ENCODE measurements at places on chromosomes 5 and 9. TPM values are rescaled to one million over a fixed set of nuclear protein-coding genes. Genes with fewer than 3 reads are reported as not detected.

The SOX30 gene
- 0.57 TPM for total RNA-seq

The SLC6A18 gene
- total RNA-seq: not detected

The CBY3 gene
- not detected for total RNA-seq

The LCN15 gene
- total RNA-seq: not detected

The SETD9 gene
- 8.6 TPM for total RNA-seq

DNA sequence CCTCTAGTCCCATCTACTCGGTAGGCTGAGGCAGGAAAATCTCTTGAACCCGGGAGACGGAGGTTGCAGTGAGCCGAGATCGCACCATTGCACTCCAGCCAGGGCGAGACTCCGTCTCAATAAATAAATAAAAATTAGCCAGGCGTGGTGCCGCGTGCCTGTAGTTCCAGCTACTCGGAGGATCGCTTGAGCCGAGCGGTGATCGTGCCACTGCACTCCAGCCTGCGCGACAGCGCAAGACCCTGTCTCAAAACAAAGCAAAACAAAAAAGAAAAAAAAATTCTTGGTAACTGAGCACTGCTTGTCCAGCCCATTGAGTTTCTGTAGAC, 710 bp upstream of the WDR55 start:
- no peaks in the 10 kb centered on the region for H3K27me3 ChIP-seq
- H3K27ac ChIP-seq: peak overlapping the region; percentile 91
- H3K36me3 ChIP-seq: peaks cover 37% of the 10 kb centered on the region
- peaks cover 33% of the 10 kb centered on the region for H3K4me1 ChIP-seq
- H3K4me3 ChIP-seq: peak overlapping the region; percentile 97

DNA sequence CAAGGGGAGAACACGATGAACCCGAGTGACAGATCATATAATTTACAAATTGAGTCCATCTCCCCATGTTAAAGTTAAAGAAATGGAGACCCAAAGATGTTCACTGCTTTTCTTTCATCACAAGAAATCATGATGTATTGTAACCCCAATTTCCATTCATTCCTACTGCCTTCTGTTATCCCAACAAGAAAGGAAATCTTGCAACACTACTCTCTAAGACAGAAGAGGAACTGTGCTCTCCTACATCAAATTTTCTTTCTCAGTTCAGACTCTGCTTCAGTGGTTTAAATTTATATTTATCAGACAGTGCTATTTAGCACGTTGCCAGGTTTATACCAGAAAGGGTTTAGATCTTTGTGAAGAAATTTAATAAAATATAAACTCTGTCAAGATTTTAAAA, 83.8 kb upstream of the RASA1 start:
- H3K4me1 ChIP-seq: peaks cover 20% of the 10 kb centered on the region
- no peaks in the 10 kb centered on the region for H3K36me3 ChIP-seq
- H3K27me3 ChIP-seq: no peaks in the 10 kb centered on the region
- DNase-seq: no peak
- no peak overlapping the region for H3K4me3 ChIP-seq

- no peak overlapping the region for H3K27ac ChIP-seq
- no peak overlapping the region for H3K4me3 ChIP-seq
- peaks cover 9% of the 10 kb centered on the region for H3K36me3 ChIP-seq
- H3K27me3 ChIP-seq: no peaks in the 10 kb centered on the region
- peaks cover 9% of the 10 kb centered on the region for H3K4me1 ChIP-seq
Measured at GRCh38 chr9:74940600-74940999, 12.1 kb downstream of the C9orf40 start.

- no peaks in the 10 kb centered on the region for H3K27me3 ChIP-seq
- no peak overlapping the region for H3K4me3 ChIP-seq
- H3K4me1 ChIP-seq: peaks cover 52% of the 10 kb centered on the region
- no peak overlapping the region for H3K27ac ChIP-seq
- H3K36me3 ChIP-seq: peaks cover 6% of the 10 kb centered on the region
Measured at GRCh38 chr5:62340392-62340791, 34.4 kb downstream of the KIF2A start.

DNA sequence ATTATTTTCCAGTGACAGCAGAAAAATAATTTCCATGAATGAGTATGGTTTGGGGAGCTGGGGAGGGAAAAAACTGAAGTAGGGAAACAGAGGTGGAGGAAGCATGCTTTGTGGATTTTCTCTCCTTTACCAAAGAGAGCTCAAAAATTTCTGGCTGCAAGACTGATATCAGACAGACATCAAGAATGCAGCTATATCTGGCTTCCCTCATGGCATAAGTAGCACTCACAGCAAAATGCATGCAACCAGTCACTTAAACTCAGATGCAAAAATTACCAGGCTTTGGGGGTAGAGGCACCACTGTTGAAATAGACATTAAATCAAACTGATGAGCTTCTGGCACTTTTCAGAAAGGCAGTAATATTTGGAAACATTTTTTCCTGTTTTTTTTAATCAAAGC, 196.9 kb downstream of the TSSK1B start:
- H3K4me3 ChIP-seq: no peak overlapping the region
- peaks cover 8% of the 10 kb centered on the region for H3K27me3 ChIP-seq
- DNase-seq: no peak
- H3K36me3 ChIP-seq: no peaks in the 10 kb centered on the region
- no peak overlapping the region for H3K27ac ChIP-seq
- H3K4me1 ChIP-seq: no peaks in the 10 kb centered on the region

- no peak overlapping the region for H3K4me3 ChIP-seq
- H3K4me1 ChIP-seq: peaks cover 7% of the 10 kb centered on the region
- H3K36me3 ChIP-seq: no peaks in the 10 kb centered on the region
- no peaks in the 10 kb centered on the region for H3K27me3 ChIP-seq
- H3K27ac ChIP-seq: no peak overlapping the region
- no peak for DNase-seq
Measured at GRCh38 chr5:42944989-42945388, 95.1 kb downstream of the ANXA2R start.

DNA sequence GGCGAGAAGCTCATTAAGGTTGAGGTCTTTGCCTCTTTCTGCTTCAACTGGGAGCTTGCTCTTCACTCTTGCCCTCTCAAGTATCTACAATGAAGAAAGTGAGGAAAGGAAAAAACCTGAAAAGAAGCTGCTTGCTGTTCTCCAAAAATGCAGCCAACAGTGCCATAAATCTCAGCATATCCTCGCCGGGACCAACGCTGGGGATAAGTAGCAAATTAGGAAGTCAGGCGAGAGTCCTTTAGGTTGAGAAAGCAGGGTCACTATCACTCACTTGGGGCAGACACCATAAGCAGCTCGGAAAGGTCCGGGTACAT, 399 bp downstream of the NUP155 start:
- peaks cover 25% of the 10 kb centered on the region for H3K36me3 ChIP-seq
- peaks cover 41% of the 10 kb centered on the region for H3K4me1 ChIP-seq
- H3K27me3 ChIP-seq: no peaks in the 10 kb centered on the region
- peak overlapping the region; percentile 96 for H3K27ac ChIP-seq

DNA sequence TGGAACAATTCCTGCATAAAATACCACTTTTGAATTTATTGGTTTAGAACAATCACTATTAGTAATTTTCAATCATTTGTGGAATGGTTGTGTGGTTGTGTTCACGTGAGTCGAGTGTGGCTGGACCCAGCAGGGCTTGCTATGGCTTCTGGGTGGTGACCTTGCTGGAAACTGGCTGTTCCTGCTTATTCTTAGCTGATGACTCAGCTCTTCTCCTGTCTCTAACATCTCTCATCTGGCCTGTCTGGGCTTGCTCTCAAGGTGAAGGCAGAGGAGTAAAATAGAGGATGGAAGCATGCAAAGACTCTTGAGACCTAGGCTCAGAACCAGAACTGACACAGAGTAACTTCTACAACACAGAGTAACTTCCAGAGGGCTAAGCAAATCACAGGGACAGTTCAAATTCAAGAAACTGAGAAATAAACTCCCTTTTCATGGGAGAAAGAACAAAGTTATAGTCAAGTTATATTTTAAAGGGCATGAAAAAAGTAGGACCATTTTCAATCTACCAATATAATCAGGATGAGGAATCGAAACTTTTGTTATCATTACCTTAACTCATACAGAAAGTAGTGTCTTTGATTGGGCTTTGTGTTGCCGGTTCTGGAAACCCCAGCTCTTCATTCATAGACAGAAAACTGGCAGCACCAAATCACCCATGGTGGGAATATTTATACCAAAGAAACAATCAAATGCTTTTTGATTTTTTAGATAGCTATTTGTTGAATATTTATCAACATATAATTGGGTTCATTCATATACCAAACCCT, 665.1 kb downstream of the CDH18 start:
- H3K4me3 ChIP-seq: no peak overlapping the region
- no peaks in the 10 kb centered on the region for H3K4me1 ChIP-seq
- H3K36me3 ChIP-seq: no peaks in the 10 kb centered on the region

Data from activated naive CD4-positive, alpha-beta T cell treated with anti-CD3 and anti-CD28 coated beads for 36 hours (primary cell).